ENCODE measurements at places on chromosomes 13 and 19.

DNA sequence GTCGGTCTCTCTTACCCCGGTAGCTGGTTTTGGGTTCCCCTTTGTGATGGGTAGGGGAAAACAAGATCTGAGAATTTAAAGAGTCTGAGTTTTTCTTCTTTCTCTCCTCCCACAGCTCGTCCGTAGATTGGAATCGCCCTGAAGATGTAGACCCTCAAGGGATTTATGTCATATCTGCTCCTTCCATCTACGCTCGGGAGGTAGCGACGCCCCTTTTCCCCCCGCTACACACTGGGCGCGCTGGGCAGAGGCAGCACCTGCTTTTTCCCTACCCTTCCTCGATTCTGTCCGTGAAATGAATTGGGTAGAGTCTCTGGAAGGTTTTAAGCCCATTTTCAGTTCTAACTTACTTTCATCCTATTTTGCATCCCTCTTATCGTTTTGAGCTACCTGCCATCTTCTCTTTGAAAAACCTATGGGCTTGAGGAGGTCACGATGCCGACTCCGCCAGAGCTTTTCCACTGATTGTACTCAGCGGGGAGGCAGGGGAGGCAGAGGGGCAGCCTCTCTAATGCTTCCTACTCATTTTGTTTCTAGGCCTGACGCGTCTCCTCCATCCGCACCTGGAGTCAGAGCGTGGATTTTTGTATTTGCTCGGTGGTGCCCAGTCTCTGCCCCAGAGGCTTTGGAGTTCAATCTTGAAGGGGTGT lies 7.1 kb upstream of the SELENOV start:
- ATAC-seq = no peak

DNA sequence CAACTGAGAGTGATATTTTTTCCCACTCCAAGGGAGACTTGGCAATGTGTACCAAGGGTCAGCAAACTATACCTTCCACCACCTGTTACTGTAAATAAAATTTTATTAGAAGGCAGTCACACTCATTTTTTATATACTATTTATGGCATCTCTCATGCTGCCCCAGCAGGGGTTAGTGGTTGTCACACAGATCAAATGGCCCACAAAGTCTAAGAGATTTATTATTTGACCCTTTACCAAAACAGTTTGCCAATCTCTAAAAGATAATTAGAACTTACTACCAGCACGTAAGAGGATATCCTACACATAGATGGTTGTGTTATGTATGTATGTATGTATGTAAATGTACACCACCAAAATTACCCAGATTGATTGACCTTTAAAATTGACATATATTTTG lies 185.1 kb downstream of the PRR20E start:
- ATAC-seq = no peak

- no peak for ATAC-seq
These were observed 14.2 kb downstream of the C19orf81 start for GRCh38 chr19:50663482-50663790.

DNA sequence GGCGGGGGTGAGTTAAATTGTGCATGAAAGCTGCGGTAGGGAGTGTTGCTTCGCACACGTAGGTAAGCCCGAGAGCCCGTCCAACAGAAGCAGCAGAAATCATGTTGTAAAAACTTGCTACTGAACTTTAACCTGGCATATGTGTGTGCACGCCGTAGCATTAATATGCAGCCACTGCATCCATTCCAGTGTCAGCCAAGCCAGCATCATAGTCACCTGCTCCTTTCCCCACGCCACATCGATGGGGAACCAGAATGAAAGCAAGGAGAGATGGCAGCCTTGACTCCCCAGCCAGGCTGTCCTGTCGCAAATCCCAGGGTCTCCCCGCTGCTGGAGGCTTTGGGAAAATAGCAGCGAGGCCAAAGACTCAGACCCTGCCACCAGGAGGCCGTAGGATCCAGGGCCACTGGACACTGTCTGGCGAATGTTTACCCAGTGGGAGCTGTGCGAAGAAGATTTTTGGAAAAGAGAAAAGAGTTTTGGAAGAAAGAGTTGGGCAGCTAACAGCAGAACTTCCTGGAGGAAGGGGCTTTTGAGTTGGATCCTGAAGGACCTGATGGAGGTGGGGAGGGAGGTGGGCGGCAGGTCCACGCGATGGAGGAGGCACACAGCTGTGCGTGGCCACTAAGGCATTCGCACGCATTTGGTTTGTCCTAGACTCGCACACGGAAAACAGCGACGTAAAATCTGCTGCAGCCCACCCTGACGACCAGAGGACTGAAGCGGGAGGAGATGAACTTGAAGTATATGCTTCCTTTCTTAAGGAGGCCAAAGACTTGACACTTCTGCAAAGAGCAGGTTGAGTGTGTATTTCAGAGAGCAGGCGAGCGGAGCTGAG lies 48.7 kb upstream of the RANBP3 start:
- no peak for ATAC-seq

DNA sequence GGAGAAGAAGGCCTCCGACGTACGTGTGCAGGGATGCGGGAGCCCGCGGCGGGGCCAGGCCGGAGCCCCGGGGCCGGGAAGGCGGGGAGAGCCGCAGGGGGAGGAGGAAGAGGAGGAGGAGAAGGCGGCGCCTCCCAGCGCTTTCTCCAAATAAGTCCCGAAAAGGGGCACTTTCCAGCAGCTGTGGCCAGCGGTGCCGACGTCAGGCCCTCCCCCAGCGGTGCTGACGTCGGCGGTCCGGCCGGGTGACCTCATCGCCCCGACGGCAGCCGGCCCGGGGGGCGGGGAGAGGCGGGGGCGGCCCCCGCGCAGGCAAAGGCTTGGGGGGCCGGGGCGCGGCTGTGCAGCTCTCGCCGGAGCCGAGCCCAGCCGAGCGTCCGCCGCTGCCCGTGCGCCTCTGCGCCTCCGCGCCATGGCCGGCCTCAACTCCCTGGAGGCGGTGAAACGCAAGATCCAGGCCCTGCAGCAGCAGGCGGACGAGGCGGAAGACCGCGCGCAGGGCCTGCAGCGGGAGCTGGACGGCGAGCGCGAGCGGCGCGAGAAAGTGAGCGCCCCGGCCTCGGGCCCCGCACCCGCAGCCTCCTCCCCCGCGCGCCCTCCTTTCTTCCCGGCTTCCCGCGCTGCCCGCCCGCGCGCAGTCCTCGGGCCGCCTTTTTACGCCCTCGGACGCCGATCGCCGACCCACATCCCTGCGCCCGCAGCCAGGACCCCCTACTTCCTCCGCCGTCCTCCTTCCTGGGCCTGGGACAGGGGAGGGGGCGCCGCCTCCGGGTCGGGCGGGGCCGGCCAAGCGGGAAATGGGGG lies at the start of gene TPM4:
Gene TPM4 (plus strand): TSS at position 342 of the 804 bp plus-strand sequence. CDS start 71 bp downstream, at position 413.
- ATAC-seq = peak; percentile 85
